ENCODE measurements at places on chromosomes 3 and 15.
A peak's percentile ranks its signal among the peaks of the same experiment; 100 is the strongest.

DNA sequence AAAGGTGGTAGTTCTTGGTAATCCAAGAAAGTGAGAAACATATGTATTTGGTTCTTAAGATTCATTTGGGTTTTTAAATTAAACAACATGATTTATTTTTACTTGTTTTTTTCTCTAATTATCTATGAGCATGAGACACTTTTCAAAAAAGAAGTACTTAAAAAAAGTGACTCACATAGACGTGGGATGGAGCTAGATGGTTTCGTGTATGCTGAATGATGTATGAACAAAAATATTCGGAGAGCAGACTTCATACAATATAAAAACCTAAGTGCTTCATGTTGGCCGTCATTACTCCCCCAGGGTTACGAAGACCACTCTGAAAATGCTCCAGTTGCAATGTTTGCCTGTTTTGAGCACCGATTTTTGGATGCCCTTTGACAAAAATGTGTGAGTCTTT lies 90.9 kb downstream of the RORA start:
- H3K36me3 ChIP-seq, result no peaks in the 10 kb centered on the region
- no peak for DNase-seq
- no peak overlapping the region for H3K27ac ChIP-seq
- H3K27me3 ChIP-seq, result no peaks in the 10 kb centered on the region

- no peak overlapping the region for H3K4me3 ChIP-seq
- no peak for DNase-seq
- no peaks in the 10 kb centered on the region for H3K4me1 ChIP-seq
- no peak overlapping the region for H3K27ac ChIP-seq
- H3K27me3 ChIP-seq, result no peaks in the 10 kb centered on the region
Observed at GRCh38 chr3:194046995-194047645, 88.8 kb upstream of the HES1 start.

- H3K27me3 ChIP-seq, result no peaks in the 10 kb centered on the region
- no peaks in the 10 kb centered on the region for H3K36me3 ChIP-seq
- no peaks in the 10 kb centered on the region for H3K4me1 ChIP-seq
- no peak overlapping the region for H3K27ac ChIP-seq
- DNase-seq, result no peak
Observed at GRCh38 chr3:186152361-186152798, 43.5 kb upstream of the ETV5 start.

GRCh38 chr15:66654739-66655375 lies 47.2 kb upstream of the SMAD6 start:
- H3K27me3 ChIP-seq, result no peaks in the 10 kb centered on the region
- H3K27ac ChIP-seq, result no peak overlapping the region
- H3K36me3 ChIP-seq, result no peaks in the 10 kb centered on the region
- DNase-seq, result peak; percentile 54
- H3K4me1 ChIP-seq, result peaks cover 40% of the 10 kb centered on the region

DNA sequence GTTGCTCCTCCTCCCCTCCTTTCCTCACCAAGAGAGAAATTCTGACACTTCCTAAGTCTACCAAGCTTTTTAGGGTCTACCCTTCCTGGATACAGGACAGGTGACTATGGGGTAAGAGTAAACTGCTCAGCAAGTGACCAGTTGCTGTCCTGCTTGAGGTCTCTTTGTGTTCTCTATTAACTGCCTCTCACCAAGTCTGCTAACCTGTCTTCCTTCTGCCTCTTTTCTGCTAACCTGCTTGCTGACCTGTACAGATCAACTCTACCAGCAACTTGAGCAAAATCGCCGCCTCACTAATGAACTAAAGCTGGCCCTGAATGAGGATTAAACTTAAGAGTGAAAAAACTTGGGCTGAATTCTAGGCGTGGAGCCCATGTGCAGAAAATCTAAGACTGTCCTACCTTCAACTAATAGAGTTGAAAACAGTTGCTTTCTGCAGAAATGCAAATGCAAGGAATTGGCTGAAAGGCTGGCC lies 27.1 kb downstream of the TPM1 start:
- H3K4me1 ChIP-seq, result peaks cover 13% of the 10 kb centered on the region
- peak overlapping the region; percentile 74 for H3K27ac ChIP-seq
- no peak for DNase-seq
- H3K36me3 ChIP-seq, result peaks cover 31% of the 10 kb centered on the region
- no peak overlapping the region for H3K4me3 ChIP-seq

DNA sequence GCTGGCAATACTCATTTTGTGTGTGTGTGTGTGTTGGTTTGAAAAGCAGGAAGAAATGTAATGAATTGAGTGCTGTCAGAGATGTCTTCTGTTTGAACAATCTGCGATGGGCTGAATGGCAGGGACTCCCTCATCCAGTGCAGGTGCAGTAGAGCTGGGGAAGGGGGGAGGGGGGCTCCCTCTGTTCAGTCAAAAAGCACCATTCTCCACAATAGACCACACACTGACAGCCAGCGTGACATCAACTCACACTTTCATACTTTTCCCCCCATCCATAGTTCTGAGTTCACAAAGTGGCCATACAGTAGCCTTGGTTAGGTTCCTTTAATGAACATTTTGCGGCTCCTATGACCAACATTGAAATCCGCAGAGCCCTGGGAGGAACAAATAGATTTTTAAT lies 10.4 kb downstream of the SOX2 start:
- peak overlapping the region; percentile 61 for H3K4me3 ChIP-seq
- no peaks in the 10 kb centered on the region for H3K36me3 ChIP-seq
- H3K27me3 ChIP-seq, result peaks cover 55% of the 10 kb centered on the region
- no peak overlapping the region for H3K27ac ChIP-seq

- H3K27ac ChIP-seq, result no peak overlapping the region
- H3K36me3 ChIP-seq, result no peaks in the 10 kb centered on the region
- no peak overlapping the region for H3K4me3 ChIP-seq
- no peaks in the 10 kb centered on the region for H3K27me3 ChIP-seq
Observed at GRCh38 chr3:16765661-16766060, 119.1 kb upstream of the PLCL2 start.

DNA sequence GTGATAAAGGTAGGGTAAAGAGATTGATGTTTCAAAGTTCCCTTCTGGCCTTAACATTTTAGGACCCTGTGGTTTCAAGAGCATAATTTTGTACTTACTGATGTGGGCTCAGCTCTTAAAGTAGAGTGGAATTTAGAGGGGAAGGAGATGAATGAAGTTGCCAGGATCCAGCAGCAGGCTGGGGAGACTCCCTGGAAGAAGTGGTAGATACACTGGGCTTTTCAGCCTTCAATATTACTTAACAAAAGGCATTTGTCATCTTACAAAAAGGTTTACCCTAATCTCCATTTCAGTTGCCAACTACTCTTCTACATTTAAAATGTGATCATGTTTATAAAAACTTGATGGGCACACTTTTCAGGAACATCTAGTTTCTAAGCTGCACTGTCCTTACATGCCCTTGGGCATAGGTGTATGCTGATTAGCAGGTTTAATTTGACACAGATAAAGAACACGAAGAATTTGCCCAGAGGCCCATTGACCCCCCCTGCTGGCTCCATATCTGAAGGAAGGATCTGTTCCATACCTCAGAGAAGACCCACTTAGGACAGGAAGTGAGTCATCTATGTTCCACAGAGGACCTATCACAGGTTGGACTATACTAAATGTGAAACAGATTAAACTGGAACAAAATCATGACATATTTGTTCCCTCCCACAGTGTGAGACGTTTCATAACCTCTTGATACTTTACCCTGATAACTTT lies 93.0 kb upstream of the LPP start:
- DNase-seq, result peak; percentile 17
- no peaks in the 10 kb centered on the region for H3K36me3 ChIP-seq
- H3K4me3 ChIP-seq, result no peak overlapping the region
- H3K4me1 ChIP-seq, result no peaks in the 10 kb centered on the region
- no peaks in the 10 kb centered on the region for H3K27me3 ChIP-seq

DNA sequence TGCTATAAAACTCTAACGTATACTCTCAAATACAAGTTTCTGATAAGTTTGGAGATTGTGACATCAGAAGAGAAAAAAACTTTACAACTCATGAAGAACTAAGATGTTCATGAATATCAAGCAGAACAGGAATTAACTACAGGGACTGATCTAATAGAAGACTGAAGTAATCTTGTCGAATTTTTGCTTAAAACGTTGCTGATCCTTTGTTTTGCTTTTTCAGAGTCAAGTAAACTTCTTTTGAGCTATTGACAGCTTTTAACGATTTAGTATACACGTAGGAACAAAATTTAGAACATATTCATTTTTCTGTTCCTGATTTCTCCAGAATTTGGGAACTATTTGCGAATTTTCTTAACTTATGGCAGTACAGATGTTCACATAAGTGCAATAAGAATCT lies 610.2 kb downstream of the SI start:
- no peak for DNase-seq
- H3K4me1 ChIP-seq, result no peaks in the 10 kb centered on the region
- H3K27ac ChIP-seq, result no peak overlapping the region
- H3K27me3 ChIP-seq, result no peaks in the 10 kb centered on the region
- H3K36me3 ChIP-seq, result peaks cover 8% of the 10 kb centered on the region
- no peak overlapping the region for H3K4me3 ChIP-seq

DNA sequence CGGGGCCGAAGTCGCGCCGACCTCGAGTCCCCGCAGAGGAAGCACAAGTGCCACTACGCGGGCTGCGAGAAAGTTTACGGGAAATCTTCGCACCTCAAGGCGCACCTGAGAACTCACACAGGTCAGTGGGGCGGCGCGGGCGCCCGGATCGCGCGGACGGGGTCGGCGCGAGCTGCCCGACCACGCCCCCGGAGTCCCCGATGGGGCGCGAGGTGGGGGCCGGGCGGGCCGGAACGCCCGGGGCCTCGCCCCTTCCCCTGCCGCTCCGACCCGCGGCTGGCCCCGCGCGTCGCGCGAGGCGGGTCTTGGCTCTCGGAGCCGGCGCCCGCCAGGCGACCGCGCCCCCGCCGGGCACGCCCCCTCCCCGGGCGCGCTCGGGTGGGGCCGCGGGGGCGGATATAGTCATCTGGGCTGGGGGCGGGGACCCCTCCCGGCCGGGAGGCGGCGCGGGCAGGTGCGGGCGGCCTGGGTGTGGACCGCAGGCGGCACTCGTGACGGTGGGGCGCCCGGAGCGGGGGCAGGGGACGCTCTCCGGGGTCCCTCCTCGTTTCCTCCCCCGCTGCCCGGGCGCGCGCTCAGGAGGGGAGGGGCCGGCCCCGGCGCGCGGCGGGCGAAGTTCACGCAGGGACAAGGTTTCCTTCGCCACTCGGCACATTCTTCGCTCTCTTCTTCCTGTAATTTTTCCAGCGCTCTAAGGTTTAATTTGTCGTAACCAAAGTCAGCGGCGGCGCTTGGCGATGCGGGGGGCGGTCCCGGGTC lies 1.2 kb downstream of the KLF13 start:
- H3K4me1 ChIP-seq, result peaks cover 26% of the 10 kb centered on the region
- H3K27me3 ChIP-seq, result peaks cover 16% of the 10 kb centered on the region
- H3K36me3 ChIP-seq, result no peaks in the 10 kb centered on the region
- no peak overlapping the region for H3K27ac ChIP-seq
- peak; percentile 60 for DNase-seq

GRCh38 chr3:81554388-81554787 lies 207.1 kb downstream of the GBE1 start:
- H3K36me3 ChIP-seq, result 0 out of 2 replicates have a peak, but pooled peaks cover 6% of the 10 kb centered on the region
- H3K27me3 ChIP-seq, result no peaks in the 10 kb centered on the region
- DNase-seq, result no peak
- no peak overlapping the region for H3K4me3 ChIP-seq

DNA sequence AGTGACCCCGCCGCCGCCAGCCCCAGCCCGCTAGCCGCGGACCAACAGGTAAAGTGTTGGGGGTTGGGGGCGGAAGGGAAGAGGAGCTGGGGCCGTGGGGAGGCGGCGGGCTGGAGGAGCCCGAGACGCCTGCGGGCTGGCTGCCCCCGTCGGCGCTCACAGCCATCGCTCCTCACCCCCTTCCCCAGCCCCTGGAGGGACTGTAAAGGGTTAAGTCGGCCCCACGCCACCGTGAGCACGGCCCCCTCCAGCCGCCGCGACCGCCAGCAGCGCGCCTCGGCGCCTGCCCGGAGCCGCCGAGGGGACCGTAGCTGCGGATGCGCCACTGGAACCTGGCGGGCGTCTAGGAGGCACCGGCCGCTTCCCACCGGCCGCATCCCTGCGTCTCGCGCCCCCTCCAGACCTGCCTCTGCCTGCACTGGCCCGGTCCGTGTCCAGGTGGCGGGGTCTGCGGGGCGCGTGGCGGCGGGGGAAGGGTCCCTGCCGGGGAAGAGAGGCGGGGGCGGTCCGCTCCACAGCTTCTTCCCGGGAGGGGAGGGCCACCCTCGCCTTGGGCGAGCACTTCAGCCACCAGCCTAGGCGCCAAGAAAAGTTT lies 522 bp downstream of the MED12L start:
- no peaks in the 10 kb centered on the region for H3K36me3 ChIP-seq
- H3K4me1 ChIP-seq, result peaks cover 42% of the 10 kb centered on the region
- H3K27me3 ChIP-seq, result peaks cover 24% of the 10 kb centered on the region
- peak overlapping the region; percentile 85 for H3K27ac ChIP-seq
- peak overlapping the region; percentile 83 for H3K4me3 ChIP-seq
- DNase-seq, result peak; percentile 60
